Muscle of leg (tissue), 16 donors: ENCODE measurements at places on chromosomes 1 and 21. TPM values are rescaled to one million over a fixed set of nuclear protein-coding genes. Genes with fewer than 3 reads are reported as not detected.

The SYCP1 gene
- total RNA-seq: not detected

DNA sequence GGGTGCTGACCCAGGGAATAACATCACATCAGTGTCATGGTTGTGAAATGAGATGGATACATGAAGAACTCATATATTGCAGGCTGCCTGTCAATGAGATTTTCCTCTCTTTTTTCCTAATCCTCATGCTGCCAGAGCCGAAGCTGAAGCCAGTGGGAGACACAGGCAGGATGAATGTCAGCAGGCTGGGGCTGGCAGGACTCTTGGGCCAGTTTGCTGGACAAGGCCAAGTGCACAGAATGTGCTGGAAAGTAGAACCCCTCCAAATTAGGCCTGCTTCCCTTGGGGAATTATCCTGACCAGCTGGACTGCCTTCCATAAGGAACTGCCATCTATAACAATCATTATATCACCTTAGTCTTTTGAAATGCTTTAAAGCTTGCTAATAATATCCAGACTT is 31.4 kb downstream of the SLC44A3 start:
- DNase-seq: no peak

The BTBD8 gene
- total RNA-seq: 3.6 TPM

GRCh38 chr1:151213560-151213959 is 15.2 kb downstream of the PIP5K1A start:
- DNase-seq: no peak

GRCh38 chr1:35532497-35533223 is 24.5 kb downstream of the KIAA0319L start:
- DNase-seq: peak; percentile 68

DNA sequence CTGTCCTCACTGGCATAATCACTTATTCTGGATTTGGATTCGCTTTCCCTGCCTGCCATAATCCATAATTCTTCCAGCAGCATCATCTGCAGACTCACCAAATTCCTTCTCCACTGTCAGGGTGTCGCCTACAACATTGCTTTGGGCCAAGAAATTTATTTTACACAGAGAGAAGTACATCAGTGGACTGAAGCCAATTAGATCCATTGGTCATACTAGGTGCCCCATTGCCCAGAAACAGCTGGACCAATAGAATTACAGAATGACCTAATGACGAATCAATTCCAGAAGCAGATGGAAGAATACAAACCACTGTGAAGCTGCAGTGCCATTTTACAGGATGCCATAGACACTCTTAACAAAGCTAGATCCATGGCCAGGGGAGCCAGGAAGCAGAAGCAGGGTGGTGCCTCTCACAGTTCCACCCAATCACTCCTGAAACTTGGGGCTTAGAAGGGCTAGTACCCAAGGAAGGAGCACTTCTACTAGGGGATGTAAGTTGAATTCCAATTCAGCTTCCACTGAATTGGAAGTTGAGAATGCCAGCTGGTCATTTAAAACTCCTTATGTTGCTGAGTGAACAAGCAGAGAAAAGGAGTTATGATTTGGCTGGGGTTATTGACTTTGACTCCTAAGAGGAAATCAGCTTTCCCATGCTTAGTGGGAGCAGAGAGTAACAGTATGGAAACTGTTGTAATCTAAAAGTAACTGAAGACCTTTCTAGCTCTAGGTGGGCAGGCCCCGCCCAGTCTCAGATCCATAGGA is 44.0 kb downstream of the EDN2 start:
- peak; percentile 57 for DNase-seq

DNA sequence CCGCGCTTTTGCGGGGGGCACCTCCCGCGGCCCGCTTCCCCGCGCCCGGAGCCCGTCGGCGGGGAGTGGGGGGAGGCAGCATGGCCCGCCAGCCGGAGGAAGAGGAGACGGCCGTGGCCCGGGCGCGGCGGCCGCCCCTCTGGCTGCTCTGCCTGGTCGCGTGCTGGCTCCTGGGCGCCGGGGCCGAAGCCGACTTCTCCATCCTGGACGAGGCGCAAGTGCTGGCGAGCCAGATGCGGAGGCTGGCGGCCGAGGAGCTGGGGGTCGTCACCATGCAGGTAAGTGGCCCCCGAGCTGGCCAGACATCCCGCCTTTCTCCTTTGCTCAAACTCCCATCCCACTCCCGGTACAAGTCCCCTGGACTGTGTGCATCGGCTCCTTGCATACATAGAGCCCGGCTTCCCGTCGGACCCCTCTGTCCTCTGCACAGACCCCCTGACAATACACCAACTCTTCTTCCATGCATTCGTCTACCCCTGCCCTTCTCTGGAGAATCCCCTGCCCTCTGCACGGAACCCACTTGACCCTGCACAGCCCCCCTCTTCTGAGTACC is 812 bp downstream of the CACHD1 start:
- peak; percentile 56 for DNase-seq

GRCh38 chr1:48043622-48044021 is 46.4 kb upstream of the TRABD2B start:
- DNase-seq: no peak

GRCh38 chr1:56191369-56191768 is 388.0 kb downstream of the PLPP3 start:
- DNase-seq: no peak

GRCh38 chr1:212228591-212229119 is 56.6 kb upstream of the PPP2R5A start:
- no peak for DNase-seq

DNA sequence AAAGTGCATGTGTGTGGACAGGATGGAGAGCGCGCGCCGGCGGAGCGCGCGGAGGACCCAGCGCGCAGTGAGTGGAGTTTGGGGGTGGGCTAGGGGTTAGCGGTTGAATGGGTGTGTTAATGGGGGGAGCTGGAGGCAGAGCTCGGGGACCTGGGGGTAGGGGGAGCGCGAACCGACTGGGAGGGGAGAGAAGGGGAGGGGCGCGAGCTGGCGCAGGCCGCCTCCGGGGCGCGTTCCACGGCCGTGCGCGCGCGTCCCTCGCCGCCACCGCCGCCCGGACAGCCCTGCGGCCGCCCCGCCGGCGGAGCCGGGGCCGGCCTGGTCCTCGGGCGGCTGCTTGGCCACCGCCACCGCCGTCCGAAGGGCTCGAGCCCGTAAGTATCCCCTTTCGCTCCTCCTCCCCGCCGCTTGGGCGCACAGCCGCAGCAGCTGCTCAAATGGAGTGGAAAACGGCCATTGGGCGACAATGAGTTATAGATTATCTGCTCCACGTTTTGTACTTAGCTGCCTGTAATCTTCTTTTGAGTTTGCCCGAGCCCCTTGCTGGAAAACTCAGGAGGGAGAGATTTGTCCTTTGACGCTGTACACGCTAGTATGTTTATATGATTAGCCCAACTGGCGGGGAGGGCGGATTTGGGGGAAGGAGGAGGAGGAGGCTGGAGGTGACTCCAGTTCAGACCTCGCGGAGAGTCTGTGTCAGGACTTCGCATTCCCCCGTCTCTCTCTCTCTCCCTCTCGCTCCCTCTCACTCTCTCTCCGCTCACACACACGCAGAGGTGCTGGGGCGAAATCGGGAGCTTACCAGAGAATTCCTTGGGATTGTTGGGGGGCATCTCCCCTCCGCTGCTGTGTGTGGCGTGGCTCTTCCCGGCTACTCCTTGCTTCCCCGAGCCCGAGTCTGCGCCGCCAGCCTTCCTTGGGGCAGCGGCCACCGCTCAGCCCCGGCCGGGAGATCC is at the start of gene ADGRL2:
TSS of gene ADGRL2 (plus strand) at position 240 of the 956 bp plus-strand sequence. CDS start 36,051 bp downstream, outside the sequence.
- peak; percentile 98 for DNase-seq

DNA sequence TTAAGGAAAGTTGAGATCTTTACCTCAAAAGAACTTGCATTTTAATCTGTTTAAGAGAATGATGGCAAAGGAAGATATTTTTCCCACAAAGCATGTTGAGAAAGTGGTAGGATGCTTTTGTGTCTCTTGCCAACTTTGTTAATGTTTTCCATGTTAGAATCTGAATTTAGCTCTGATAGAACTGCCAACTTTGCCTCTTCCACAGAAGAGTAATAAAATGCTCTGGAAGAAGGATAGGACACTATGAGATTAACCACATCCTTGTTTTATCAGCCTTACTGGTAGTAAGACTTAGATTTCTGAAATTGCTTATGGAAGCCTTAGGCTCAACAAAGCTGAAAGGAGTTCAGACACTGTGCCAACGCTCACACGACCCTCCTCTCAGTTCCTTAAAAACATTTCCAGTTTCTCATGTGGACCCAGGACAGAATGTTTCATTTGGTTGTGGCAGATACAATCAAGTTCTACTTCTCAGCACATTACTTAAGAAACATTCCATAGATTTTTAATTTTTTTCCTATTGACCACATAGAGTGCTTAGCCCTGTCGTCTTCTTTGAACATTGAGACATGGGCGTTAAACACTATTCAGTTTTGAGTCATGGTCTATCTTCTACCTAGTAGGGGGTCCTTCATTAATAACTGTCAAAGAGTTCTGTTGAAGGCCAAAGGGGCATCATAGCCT is 59.0 kb downstream of the MTR start:
- peak; percentile 19 for DNase-seq

- no peak for DNase-seq
These were observed 20.7 kb downstream of the PEX14 start for GRCh38 chr1:10495475-10495817.

DNA sequence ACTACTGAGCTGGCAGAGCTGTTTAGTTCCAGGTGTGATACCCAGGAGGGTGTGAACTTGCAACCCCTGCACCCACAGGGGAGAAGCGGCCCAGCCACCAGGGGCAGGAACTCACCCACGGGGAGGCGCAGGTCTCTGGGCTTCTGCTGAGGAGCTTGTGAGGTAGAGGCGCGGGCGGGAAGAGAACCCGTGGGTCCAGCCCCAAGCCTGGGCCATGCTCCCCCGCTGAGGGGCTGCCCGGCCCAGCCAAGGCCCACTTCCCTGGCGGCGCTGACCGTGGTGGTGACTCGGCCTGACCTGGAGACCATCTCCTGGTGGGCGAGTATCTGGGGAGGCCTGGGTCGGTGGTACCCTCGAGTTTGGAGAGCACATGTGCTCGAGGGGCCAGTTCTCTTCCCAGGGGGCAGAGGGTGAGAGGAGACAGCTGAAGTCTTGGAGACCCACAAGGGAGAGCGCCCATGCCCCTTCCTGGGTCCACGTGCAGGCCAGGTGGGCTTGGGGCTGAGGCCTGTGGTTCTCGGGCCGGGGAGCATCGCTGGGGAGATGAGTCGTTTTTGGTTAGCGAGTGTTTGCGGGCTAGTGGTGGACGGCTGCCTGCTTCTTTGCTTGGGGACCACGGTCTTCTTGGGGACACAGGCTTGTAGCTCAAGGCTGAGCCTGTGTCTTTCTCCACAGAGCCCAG is 28.4 kb upstream of the EDN2 start:
- DNase-seq: no peak

GRCh38 chr1:18253093-18253492 is 145.5 kb downstream of the IGSF21 start:
- DNase-seq: no peak

DNA sequence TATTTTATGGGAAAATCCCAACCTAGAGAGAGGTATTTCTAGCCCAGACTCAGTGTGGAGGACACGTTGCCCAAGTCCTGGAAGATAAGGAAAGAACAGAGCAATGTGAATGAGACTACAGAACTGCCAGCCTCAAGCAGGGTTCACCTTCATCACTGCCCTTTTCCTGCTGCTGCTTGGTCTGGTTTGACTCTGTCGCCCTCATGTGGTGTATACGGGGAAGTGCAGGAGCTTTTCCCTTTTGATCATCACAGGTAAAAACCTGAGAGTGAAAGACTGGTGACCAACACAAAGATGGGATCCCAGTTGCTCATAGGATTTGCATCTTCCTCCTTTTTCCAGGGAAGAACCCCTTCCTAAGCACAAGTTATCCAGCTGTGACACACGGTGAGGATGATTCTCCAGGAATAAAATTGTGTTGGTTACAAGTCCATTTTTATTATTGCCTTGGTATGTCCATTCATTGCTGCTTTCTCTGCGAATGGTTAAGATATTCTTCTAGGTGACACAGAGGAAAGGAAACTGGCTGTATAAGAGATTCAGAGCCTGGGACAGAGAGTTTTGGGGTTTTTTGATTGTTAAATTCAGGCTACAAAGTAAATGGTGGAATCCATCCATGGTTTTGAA is 89.5 kb upstream of the CD53 start:
- DNase-seq: peak; percentile 36

GRCh38 chr21:43323244-43324005 is 103.5 kb downstream of the SIK1 start:
- peak; percentile 51 for DNase-seq

The TNNT2 gene
- total RNA-seq: 408 TPM

DNA sequence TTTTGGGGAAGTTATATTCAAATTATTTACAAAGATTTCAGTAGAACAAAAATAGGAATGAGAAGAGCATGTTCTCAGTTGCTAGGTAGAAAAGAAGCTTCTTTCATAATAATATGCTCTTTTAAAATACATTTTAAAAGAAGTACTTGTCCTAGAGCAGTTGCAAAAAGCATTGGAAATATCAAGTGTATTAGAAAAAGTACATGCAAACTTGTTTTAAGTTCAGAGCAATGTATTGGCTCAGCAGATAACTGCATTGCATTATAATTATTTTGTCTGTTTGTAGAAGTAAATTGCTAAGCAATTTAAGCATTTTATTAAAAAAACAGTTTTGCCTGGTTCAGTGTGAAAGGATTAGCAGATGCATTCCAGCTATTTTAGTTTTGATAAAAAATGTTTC is 806.4 kb downstream of the USP25 start:
- no peak for DNase-seq

The LRRC71 gene
- total RNA-seq: 0.53 TPM

DNA sequence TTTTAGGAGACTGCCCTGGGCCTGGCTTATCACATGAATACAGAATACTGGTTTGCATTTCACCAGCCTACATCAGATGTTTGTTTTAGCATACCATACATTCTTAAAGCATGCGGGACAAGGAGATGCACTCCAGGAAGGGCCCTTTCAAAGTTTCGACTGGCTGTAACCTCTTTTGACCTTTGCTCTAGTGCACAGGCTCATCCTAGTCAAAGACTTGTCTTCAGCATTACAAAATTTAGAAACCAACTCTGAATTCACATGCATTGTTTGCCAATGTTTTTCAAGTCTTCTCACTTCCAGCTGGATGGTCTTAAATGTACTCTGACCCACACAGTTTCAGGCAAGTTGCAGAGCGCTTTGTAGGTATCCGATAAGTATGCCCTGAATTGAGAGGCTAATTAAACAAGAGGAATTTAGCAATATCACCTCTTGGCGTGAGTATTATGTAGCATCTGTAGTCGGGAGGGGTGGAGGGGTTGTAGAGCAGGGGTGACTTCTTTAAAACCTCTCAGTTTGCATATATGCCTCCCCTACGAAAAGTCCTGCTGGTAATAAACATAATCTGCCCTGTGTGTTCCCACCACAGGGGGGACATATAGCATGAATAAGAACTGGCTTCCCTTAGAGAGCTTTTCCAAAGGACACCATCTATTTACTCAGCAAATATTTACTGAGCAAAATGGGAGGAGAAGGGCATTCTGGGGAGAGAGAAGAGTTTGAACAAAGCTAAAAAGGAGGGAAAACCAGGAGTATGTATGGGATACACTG is 24.4 kb upstream of the AHCYL1 start:
- no peak for DNase-seq

- no peak for DNase-seq
These were observed 11.8 kb upstream of the SFN start for GRCh38 chr1:26851106-26851684.

The INTS7 gene
- 12.5 TPM for total RNA-seq

The PTPN22 gene
- 0.35 TPM for total RNA-seq

- DNase-seq: peak; percentile 85
These were observed 39.7 kb upstream of the TMEM125 start for GRCh38 chr1:43229826-43230780.

The CRB1 gene
- total RNA-seq: 0.44 TPM
